ENCODE measurements at places on chromosomes 7 and 10. TPM values are rescaled to one million over a fixed set of nuclear protein-coding genes. Genes with fewer than 3 reads are reported as not detected.

UNC5B gene
- total RNA-seq: 3.0 TPM

VIPR2 gene
- 21.4 TPM for total RNA-seq

EFCAB10 gene
- not detected for total RNA-seq

RAMP3 gene
- total RNA-seq: 57.8 TPM

NKX6-2 gene
- total RNA-seq: not detected

ASZ1 gene
- total RNA-seq: not detected

GRCh38 chr7:43557831-43558495, 24.9 kb upstream of the STK17A start:
- no peaks in the 10 kb centered on the region for H3K27me3 ChIP-seq
- no peak overlapping the region for H3K27ac ChIP-seq
- no peaks in the 10 kb centered on the region for H3K4me1 ChIP-seq
- no peak for DNase-seq

DNA sequence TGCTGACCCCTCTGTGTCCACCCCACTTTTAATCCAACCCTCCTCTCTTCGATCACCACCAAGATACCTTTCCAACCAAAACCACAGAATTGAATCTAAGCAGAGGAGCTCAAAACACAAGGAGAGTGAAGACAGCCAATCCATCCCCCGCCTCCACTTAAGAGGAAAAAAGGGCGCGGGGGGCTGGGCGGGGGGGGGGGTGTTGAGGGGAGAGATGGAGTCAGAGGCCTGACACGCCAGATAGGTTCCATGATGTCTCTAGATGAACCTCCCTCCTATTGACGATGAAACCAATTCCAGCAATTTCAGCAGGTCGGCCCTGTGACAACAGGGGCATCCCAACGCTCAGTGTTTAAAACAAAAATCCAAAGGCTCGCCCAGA, 1.3 kb downstream of the SORBS1 start:
- no peaks in the 10 kb centered on the region for H3K27me3 ChIP-seq
- H3K4me3 ChIP-seq: peak overlapping the region; percentile 82
- DNase-seq: no peak
- peak overlapping the region; percentile 96 for H3K27ac ChIP-seq
- peaks cover 18% of the 10 kb centered on the region for H3K4me1 ChIP-seq

GRCh38 chr7:26675143-26675887, 189.1 kb downstream of the SKAP2 start:
- no peak overlapping the region for H3K4me3 ChIP-seq
- H3K27ac ChIP-seq: no peak overlapping the region
- no peaks in the 10 kb centered on the region for H3K36me3 ChIP-seq
- H3K27me3 ChIP-seq: no peaks in the 10 kb centered on the region
- H3K4me1 ChIP-seq: no peaks in the 10 kb centered on the region

GRCh38 chr10:118957443-118957825, 72.1 kb upstream of the NANOS1 start:
- no peaks in the 10 kb centered on the region for H3K27me3 ChIP-seq
- no peaks in the 10 kb centered on the region for H3K36me3 ChIP-seq
- no peak for DNase-seq
- no peak overlapping the region for H3K27ac ChIP-seq
- no peak overlapping the region for H3K4me3 ChIP-seq

DNA sequence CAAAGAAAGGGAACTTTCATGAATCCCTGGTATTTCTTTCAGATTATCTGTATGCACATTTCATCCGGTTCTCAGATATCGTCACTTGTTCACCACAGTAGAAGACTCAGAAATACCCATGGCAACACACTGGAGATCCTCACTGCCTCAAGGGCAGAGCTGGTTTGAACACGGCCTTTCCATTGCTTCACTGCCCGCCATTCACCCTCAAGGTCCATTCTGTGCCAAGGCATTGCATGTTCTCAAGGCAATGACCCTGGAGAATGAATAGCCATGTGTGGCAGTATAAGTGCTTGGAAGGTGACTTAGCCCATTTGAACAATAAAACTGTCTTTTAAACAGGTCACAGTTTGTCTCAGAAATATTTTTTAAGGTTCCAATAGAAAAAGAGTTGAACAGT, 606.5 kb downstream of the IPMK start:
- H3K27me3 ChIP-seq: no peaks in the 10 kb centered on the region
- DNase-seq: no peak
- H3K4me1 ChIP-seq: no peaks in the 10 kb centered on the region
- H3K27ac ChIP-seq: no peak overlapping the region
- H3K4me3 ChIP-seq: no peak overlapping the region
- H3K36me3 ChIP-seq: no peaks in the 10 kb centered on the region

DNA sequence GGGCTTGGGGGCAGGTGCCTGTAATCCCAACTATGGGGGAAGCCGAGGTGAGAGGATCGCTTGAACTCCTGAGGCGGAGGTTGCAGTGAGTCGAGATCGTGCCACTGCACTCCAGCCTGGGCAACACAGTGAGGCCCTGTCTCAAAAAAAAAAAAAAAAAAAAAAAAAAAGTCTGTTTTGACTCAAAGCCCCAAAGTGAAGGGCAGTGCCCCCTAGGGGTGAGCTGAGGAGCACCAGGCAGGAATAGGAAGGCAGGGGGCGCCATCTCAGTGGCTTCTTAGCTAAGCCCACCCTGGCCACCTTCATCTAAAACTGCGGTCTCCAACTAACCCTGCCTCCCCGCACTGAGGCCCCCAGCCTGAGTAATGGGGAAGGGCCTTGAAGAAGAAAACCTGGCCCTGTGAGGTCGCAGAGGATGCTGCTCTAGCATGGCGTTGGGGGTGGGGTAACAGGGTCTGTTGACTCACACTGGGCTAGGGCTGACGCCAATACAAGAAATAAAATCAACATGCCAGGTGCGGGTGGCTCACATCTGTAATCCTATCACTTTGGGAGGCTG, 9.8 kb downstream of the PODXL start:
- peak overlapping the region; percentile 3 for H3K27ac ChIP-seq
- no peaks in the 10 kb centered on the region for H3K36me3 ChIP-seq
- H3K4me1 ChIP-seq: peaks cover 22% of the 10 kb centered on the region
- no peak overlapping the region for H3K4me3 ChIP-seq
- DNase-seq: peak; percentile 57

DNA sequence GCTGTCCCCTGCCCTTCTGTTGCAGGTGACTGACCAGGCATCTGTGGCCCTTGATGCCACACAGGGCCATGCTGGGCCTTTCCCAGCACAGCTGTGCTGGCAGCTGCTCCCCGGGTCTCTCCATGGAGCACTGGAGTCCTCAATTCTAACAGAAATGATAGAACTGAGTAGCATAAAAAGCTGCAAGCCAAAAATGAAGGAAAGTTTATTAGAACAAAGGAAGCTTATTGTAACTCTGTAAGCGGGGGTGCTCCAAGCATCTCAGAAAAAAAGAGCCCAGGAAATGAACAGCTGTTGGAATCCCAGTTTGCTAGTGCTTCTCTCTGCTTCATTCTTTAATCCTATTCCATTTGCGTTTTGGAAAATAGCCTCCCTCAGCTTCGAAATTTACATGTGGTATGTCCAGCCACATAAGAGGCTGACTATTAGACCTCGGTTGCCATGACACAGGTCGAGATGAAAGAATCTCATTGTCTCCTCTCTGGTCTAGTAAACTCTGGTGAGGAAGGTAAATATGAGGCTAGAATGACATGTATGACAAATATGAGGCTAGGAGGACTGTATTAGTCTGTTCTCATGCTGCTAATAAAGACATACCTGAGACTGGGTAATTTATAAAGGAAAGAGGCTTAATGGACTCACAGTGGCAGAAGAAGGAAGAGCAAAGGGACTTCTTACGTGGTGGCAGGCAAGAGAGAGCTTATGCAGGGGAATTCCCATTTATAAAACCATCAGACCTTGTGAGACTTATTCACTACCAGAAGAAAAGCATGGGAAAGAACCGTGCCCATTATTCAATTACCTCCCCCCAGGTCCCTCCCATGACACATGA, 23.7 kb downstream of the EPDR1 start:
- H3K36me3 ChIP-seq: no peaks in the 10 kb centered on the region
- H3K27ac ChIP-seq: peak overlapping the region; percentile 58

- H3K27me3 ChIP-seq: no peaks in the 10 kb centered on the region
- H3K36me3 ChIP-seq: no peaks in the 10 kb centered on the region
- DNase-seq: no peak
Observed at GRCh38 chr10:121080281-121080891, 229.2 kb downstream of the WDR11 start.

- no peak for DNase-seq
- H3K27me3 ChIP-seq: peaks cover 5% of the 10 kb centered on the region
- no peaks in the 10 kb centered on the region for H3K36me3 ChIP-seq
- no peak overlapping the region for H3K4me3 ChIP-seq
- no peaks in the 10 kb centered on the region for H3K4me1 ChIP-seq
- no peak overlapping the region for H3K27ac ChIP-seq
Observed at GRCh38 chr7:140402178-140402835, 1.6 kb upstream of the RAB19 start.

DNA sequence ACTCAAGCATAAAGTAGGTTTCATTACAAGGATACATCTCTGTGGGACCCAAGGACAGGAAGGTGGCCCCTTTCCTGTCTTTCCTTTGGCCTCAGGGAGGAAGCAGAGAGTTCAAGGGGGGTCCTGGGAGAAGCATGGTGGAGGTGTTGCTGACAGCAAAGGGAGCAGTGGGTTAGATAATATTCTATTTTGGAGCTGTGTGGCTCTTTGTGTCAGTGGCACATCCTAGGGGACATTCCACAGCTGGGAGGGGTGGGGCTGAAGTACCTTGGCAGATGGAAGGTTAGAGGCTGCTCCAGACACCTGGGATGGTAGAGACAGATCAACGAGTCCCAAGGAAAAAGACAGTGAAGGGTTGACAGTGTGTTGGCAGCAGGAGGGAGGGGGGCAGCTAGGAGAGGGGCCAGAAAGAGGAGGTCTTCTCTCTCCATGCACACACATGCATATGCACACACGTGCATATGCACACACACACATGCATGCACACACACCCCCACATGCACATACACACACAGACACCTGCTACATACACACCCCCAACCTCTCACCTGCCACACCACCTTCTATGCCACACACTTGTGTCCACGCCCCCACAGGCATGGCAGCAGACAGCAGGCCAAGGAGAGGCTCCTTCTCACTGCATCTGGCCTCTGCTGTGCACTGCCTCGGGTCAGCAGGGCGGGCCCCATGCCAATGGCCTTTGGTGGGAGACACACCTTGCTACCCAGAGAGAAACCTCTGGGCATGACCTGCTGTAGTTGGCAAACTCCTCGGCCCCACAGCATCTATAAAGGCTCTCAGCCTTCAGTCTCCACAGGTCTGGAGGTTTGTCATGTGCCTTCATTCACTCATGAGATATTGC, 5.6 kb upstream of the POLD2 start:
- no peak for DNase-seq
- no peak overlapping the region for H3K27ac ChIP-seq
- H3K27me3 ChIP-seq: no peaks in the 10 kb centered on the region
- H3K4me1 ChIP-seq: no peaks in the 10 kb centered on the region

GRCh38 chr10:71390461-71390835, 6.3 kb upstream of the CDH23 start:
- no peak overlapping the region for H3K27ac ChIP-seq
- no peaks in the 10 kb centered on the region for H3K4me1 ChIP-seq
- peaks cover 10% of the 10 kb centered on the region for H3K27me3 ChIP-seq
- no peaks in the 10 kb centered on the region for H3K36me3 ChIP-seq
- H3K4me3 ChIP-seq: no peak overlapping the region
- DNase-seq: no peak

GRCh38 chr7:48899932-48900331, 24.4 kb upstream of the CDC14C start:
- H3K4me3 ChIP-seq: no peak overlapping the region
- DNase-seq: no peak
- no peaks in the 10 kb centered on the region for H3K4me1 ChIP-seq

- H3K27ac ChIP-seq: no peak overlapping the region
- H3K27me3 ChIP-seq: no peaks in the 10 kb centered on the region
Observed at GRCh38 chr10:116521424-116522290, 24.1 kb upstream of the PNLIP start.

- DNase-seq: peak; percentile 91
- H3K27me3 ChIP-seq: no peaks in the 10 kb centered on the region
- H3K36me3 ChIP-seq: no peaks in the 10 kb centered on the region
- H3K4me3 ChIP-seq: no peak overlapping the region
- H3K4me1 ChIP-seq: peaks cover 34% of the 10 kb centered on the region
Observed at GRCh38 chr10:29857843-29858701, 201.3 kb downstream of the JCAD start.

GRCh38 chr7:128406314-128407232, 3.2 kb downstream of the IMPDH1 start:
- H3K27me3 ChIP-seq: no peaks in the 10 kb centered on the region
- H3K4me1 ChIP-seq: peaks cover 38% of the 10 kb centered on the region

DNA sequence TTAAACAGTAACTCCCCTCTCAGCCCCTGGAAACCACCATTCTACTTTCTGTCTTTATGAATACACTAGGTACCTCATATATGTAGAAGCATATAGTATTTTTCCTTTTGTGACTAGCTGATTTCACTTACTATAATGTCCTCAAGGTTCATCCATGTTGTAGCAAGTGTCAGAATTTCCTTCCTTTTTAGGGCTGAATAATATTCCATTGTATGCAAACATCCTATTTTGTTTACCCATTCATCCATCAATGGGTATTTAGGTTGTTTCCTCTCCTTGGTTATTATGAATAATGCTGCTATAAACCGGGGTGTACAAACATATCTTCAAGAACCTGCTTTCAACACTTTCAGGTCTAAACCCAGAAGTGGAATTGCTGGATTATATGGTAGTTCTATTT, 125.3 kb downstream of the SGMS1 start:
- no peak for DNase-seq
- no peak overlapping the region for H3K4me3 ChIP-seq
- no peaks in the 10 kb centered on the region for H3K36me3 ChIP-seq
- H3K4me1 ChIP-seq: peaks cover 34% of the 10 kb centered on the region

DNA sequence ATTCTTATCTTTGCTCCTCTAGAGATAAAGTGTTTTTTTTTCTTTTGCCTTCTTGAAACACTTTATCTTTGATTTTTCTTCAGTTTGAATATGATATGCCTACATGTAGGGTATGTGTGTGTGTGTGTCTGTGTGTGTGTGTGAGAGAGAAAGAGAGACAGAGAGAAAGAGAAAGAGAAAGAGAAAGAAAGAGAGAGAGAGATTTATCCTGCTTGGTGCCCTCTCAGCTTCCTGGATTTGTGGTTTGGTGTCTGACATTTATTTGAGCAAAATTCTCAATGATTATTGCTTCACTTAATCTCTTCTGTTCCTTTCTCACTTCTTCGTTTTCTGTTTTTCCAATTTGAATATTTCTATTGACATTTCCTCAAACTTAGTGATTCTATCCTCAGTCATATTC, 60.3 kb downstream of the RAB18 start:
- H3K36me3 ChIP-seq: no peaks in the 10 kb centered on the region
- H3K4me3 ChIP-seq: no peak overlapping the region
- no peaks in the 10 kb centered on the region for H3K4me1 ChIP-seq
- no peak for DNase-seq

- peak; percentile 35 for DNase-seq
- H3K27ac ChIP-seq: no peak overlapping the region
- peaks cover 34% of the 10 kb centered on the region for H3K4me1 ChIP-seq
- peaks cover 100% of the 10 kb centered on the region for H3K27me3 ChIP-seq
- H3K4me3 ChIP-seq: no peak overlapping the region
Observed at GRCh38 chr10:100826031-100826651, 80.8 kb downstream of the PAX2 start.
